D341Med (cell line): ENCODE measurements at places on chromosomes 1 and 21.
A peak's percentile ranks its signal among the peaks of the same experiment; 100 is the strongest.

- DNase-seq: no peak
These were observed 70.0 kb upstream of the COA6 start for GRCh38 chr1:234303231-234303630.

DNA sequence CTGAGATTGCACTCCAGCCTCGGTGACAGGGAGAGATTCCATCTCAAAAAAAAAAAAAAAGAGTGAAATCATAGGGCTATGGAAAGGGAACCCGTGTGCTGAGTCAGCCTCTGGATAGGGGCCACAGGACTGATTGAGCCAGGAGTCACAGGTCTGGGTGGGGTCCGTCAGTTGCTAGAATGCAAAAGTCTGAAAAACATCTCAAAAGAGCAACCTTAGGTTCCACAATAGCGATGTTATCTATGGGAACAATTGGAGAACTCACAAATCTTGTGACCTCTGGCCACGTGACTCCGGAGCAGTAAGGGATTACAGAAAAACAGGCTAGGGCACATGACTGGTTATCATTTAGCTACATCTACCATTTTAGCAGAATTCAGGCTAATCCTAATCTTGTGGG, 32.8 kb upstream of the GREM2 start:
- DNase-seq: no peak

- DNase-seq: no peak
These were observed 67.3 kb upstream of the MAP10 start for GRCh38 chr1:232737917-232738316.

- DNase-seq: no peak
These were observed 21.6 kb downstream of the HUNK start for GRCh38 chr21:31894457-31894856.

DNA sequence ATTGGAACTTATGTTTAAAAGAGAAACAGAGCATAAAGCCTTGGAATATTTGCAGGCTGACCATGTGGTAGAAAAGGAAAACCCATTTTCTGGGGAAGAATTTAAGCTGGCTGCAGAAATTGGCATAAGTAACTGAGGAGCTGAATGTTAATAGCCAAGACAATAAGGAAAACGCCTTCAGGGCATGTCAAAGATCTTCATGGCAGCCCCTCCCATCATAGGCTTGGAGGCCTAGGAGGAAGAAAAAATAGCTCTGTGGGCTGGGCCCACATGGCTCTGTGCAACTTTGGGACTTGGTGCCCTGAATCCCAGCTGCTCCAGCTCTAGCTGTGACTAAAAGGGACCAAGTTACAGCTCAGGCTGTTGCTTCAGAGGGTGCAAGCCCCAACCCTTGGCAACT, 51.5 kb downstream of the CTH start:
- DNase-seq: no peak

- DNase-seq: no peak
These were observed 3.2 kb downstream of the OR6K3 start for GRCh38 chr1:158717344-158717743.

DNA sequence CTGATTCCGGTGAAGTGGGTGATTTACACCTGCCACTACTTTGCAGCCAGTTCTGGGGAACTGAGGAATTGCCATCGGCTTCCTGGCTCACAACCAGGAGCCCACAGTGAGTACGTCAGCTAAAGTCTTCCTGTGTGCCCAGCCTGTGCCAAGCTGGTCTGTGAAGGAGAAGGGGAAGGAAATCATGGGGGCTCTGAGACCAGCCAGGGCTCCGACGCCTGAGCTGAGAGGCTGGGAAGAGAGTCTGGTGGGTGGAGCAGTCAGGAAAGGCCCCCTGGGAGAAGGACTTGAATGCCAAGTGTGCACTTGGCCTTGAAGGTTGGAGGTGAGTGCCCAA, 1.2 kb downstream of the LURAP1 start:
- no peak for DNase-seq

- no peak for DNase-seq
These were observed 67.2 kb downstream of the RPAP2 start for GRCh38 chr1:92366040-92366395.

DNA sequence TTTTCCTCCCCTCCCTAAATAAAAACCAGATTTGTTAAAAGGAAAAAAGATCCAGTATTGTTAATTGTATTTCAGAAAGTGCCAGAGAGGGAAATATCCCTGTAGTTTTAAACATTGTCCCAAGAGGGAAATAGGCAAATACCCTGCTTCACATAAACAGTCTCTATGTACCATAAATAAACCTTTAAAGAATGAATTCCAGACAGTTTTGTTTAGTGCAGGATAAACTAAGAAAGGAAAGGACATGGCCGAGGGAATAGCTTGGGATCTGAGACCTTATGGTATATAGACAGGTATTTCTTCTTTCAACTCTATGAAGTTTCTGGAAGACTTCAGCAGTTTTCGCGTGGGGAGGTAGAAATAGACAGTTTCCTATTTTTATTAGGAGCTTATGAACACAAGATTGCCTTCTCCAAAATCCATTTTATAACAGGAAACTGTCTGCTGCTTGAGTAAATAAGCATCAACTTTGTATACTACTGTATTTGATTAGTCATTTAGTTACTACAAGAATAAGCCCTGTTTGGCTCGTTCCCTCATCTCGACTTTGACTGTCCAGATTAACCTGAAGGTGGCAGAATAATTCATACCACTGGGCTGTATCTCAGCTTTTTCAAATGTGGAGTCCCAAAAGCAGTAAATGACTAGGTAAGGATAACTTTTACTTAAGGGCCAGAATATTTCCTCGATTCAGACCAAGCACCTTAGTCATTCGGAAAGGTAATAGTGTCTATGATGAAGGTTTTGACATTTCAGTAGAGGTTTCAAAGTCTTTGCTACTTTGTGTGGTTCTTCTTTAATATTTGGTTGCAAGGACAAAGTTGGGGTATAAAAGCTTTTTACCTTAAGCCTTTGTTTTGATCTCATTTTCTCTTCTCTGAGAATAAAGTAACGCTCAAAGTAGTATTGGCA, 177.5 kb downstream of the VPS13D start:
- no peak for DNase-seq

- DNase-seq: no peak
These were observed 38.3 kb downstream of the IRF2BP2 start for GRCh38 chr1:234571702-234572101.

GRCh38 chr1:50620680-50621329, 197.6 kb upstream of the DMRTA2 start:
- peak; percentile 41 for DNase-seq

GRCh38 chr1:231667896-231668506, 41.4 kb downstream of the DISC1 start:
- DNase-seq: no peak

DNA sequence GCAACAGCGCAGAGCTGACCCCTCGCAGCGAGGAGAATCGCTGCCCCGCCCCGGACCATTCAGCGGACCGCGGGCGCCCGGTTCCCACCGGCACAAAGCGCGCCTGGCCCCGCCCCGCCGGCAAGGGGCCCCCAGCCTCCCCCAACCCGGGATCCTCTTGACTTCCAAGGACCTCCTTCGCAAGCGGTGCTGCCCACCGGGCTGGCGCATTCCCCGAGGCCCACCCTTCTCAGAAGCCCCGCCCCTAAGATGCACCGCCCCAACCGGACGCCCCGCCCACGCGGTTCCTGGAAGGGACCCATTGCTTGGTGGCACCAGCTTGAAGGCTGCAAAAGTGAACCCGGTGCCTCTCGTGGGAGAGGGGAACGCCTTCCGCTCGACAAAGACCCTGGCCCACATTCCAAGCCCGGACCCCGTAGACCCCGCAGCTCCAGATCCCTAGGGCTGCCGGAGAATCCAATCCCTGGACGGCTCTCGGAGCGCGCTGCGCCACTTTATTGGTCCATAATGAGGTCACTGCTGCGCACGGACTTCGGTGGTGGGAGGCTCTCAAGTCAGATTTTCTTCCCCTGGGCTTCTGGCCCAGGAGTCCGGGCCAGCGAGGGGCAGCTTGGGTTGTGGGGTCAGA, 2.0 kb downstream of the HES3 start:
- peak; percentile 85 for DNase-seq

- DNase-seq: no peak
These were observed 135.0 kb downstream of the ATP5PO start for GRCh38 chr21:33780631-33781030.

GRCh38 chr1:9410737-9411297, 118.1 kb downstream of the SPSB1 start:
- peak; percentile 51 for DNase-seq

DNA sequence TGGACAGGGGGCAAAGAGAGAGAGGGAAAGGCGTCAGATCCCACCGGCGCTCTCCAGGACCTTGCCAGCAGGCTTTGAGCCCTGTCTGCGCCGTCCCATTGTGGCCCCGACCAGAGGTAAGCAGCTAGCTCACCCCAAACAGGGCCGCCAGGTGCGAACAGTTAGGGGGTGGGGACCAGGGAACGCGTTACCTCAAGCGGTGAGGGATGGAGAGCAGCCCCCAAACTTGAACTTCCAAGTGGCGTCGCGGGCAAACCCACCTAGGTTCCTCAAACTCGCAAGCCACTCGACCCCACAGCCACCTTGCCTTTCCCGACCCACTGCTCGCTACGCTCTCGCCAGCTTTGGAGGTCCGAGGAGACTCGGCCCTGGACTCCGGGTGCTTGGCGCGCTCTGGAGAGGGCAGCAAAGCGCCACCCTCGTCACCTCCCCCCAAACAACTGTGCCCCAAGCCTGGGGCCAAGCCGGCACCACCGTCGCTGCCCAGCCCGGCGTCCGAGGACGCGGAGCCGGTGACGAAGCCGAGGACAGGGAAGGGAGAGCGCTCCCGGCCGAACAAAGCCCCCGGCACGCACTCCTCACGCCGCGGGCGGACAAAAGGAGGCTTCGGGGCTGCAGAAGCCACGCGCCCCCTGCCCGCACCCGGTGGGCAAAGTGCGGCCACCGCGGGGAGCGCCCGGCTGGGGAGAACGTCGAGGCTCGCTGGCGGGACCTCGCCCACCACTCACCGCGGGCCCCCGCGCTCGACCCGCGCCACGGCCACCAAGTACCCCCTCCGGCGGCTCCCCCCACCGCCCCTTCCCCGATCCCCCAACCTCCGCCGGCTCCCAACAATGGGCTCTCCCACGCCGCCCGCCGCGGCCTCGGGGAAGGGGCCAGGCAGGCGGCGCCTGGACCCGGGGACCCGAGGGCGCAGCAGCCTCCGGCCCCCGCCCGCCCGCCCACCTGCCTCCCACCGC, 976 bp downstream of the SSBP3 start:
- peak; percentile 48 for DNase-seq

DNA sequence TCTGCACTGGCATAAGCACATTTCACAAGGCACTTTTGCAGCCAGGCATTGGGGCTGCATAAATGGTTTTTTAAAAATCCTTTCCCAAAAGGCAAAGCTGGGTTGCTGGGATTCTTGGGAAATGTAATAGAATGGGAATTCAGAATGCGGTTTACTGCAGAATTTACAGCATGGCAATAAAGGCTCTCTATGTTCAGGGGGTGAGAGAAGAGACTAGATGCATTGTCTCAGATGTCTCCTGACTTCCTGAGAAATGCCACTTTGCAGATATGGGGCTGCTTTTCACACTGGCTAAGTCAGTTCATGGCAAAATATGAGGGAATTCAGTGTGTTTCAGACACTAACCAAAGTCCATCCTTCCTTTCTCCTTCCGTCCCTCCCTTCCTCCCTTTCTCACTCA, 13.5 kb downstream of the FCGR2B start:
- DNase-seq: no peak

- peak; percentile 69 for DNase-seq
These were observed 9.6 kb downstream of the P3H1 start for GRCh38 chr1:42756956-42757891.

DNA sequence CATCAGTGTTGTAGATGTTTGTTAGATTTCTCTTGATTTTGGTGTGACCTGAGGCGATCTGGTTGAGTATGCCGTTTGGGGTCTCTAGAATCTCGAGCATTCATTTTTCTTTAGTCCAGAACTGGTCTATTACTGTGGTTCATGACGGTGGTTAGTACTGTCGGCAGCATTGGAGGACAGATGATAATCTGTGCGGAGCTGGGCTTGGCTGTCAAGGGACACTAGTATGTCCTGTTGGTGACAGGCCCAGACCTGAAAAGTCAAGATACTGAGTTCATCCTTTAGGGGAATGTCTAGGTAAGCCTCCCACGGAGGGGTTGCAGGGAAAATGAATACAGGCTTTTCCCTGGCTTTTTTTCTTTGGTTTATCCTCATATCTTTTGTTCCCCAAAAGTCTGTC, 59.8 kb downstream of the PEX14 start:
- no peak for DNase-seq

DNA sequence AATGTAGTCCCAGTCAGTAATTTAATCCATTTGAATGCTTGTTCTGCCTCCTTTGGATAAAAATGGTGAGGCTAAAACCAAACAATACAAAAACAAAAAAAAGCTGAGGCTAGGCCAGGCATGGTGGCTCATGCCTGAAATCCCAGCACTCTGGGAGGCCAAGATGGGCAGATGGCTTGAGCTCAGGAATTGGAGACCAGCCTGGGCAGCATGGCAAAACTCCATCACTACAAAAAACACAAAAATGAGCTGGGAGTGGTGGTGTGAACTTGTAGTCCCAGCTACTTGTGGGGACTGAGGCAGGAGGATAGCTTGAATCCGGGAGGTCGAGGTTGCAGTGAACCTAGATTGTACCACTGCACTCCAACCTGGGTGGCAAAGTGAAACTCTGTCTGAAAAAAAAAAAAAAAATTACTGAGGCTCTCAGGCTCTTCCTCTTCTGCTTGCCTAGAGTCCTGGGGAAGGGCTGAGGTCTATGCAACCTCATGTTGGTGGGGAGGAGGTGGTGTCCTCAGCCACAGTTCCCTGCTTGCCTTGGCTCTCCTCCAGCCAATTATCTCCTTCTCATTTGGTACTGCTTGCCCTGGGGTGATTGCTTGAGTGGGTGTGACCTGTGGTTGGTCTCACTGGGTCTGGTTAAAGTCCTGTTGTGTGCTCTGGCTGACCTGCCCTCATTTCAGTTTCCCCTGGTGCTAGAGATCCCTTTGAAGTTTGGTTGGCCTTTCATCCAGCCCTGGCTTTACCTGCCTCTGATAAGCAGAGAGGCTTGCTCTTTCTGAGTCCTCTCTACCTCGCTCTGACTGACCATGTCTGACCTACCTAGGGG, 20.9 kb downstream of the S1PR1 start:
- no peak for DNase-seq

DNA sequence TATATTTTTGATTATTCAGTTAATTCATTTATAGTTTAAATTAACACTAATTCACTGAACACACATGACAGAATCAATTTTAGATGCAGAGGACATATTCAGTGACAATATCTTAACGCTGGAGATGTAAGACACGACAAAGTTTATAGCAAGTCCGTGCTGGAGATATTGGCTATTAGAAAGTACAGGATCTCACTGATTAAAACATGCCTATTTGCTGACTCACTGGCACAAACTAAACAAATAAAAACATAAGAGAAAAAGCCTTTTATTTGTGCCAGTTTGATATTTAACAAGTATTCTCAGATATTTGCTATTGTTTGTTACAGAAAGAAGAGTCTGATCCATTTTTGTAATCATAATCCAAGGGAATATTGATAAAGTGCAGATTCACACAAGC, 1122.9 kb upstream of the B3GALT2 start:
- no peak for DNase-seq

- DNase-seq: no peak
These were observed 100.0 kb downstream of the POFUT2 start for GRCh38 chr21:45187646-45188045.
